ENCODE measurements at places on chromosomes 7 and 10. TPM values are rescaled to one million over a fixed set of nuclear protein-coding genes. Genes with fewer than 3 reads are reported as not detected.

ADAM8 gene
- total RNA-seq = not detected

NPY4R2 gene
- total RNA-seq = not detected

PNLIP gene
- not detected for total RNA-seq

CYP3A7 gene
- 0.74 TPM for total RNA-seq

CTAGE8 gene
- not detected for total RNA-seq

SPAG6 gene
- not detected for total RNA-seq

STEAP4 gene
- total RNA-seq = 2.1 TPM

DENND11 gene
- total RNA-seq = 10.2 TPM

LEP gene
- total RNA-seq = under 0.01 TPM

IL6 gene
- 3.8 TPM for total RNA-seq

H2BK1 gene
- total RNA-seq = not detected

TLX1 gene
- not detected for total RNA-seq

HYAL4 gene
- total RNA-seq = not detected

SLIT1 gene
- total RNA-seq = 0.09 TPM

STEAP2 gene
- total RNA-seq = 28.4 TPM

FEZF1 gene
- total RNA-seq = not detected

DRGX gene
- total RNA-seq = not detected

ICA1 gene
- total RNA-seq = 0.45 TPM

CFAP43 gene
- total RNA-seq = 0.41 TPM

MOSPD3 gene
- total RNA-seq = 11.4 TPM

ITIH5 gene
- 0.09 TPM for total RNA-seq

MKRN1 gene
- 52.6 TPM for total RNA-seq

NOBOX gene
- not detected for total RNA-seq

GPR85 gene
- 2.4 TPM for total RNA-seq

SNCG gene
- total RNA-seq = 2.8 TPM

UBE3C gene
- 81.3 TPM for total RNA-seq

ODAD2 gene
- total RNA-seq = 0.18 TPM

UCN3 gene
- not detected for total RNA-seq

SORCS3 gene
- 0.16 TPM for total RNA-seq

BAIAP2L1 gene
- 1.1 TPM for total RNA-seq

KCNIP2 gene
- total RNA-seq = 1.2 TPM

VGF gene
- total RNA-seq = not detected

PDE6C gene
- not detected for total RNA-seq

NANOS1 gene
- 2.7 TPM for total RNA-seq

ANXA8L1 gene
- not detected for total RNA-seq

PTF1A gene
- not detected for total RNA-seq

GLI3 gene
- total RNA-seq = 7.0 TPM

LRRD1 gene
- total RNA-seq = 0.41 TPM

ABLIM1 gene
- 36.1 TPM for total RNA-seq

PLAU gene
- 21.6 TPM for total RNA-seq

PTPN20 gene
- 0.27 TPM for total RNA-seq

TMEM229A gene
- total RNA-seq = 3.8 TPM

CCDC3 gene
- total RNA-seq = 3.9 TPM

SH3PXD2A gene
- 15.8 TPM for total RNA-seq

CTNNA3 gene
- not detected for total RNA-seq

HOXA7 gene
- total RNA-seq = not detected

SLC12A9 gene
- total RNA-seq = 13.9 TPM

FAM241B gene
- not detected for total RNA-seq

GPRIN2 gene
- not detected for total RNA-seq

ITPRID1 gene
- not detected for total RNA-seq

WDR86 gene
- total RNA-seq = 17.7 TPM

CDCA7L gene
- 116 TPM for total RNA-seq

HTR5A gene
- not detected for total RNA-seq

TCTN3 gene
- total RNA-seq = 38.3 TPM

UBE2D1 gene
- total RNA-seq = 25.0 TPM

CRYGN gene
- 0.16 TPM for total RNA-seq

ANKRD1 gene
- 1.4 TPM for total RNA-seq

Measured in fibroblast of the aortic adventitia (primary cell).